Adrenal gland (tissue), 19 donors: ENCODE measurements at places on chromosomes 5 and 9. TPM values are rescaled to one million over a fixed set of nuclear protein-coding genes. Genes with fewer than 3 reads are reported as not detected.
A peak's percentile ranks its signal among the peaks of the same experiment; 100 is the strongest.

- no peak overlapping the region for H3K27ac ChIP-seq
- no peaks in the 10 kb centered on the region for H3K36me3 ChIP-seq
- DNase-seq = no peak
- H3K4me3 ChIP-seq = no peak overlapping the region
These were observed 67.0 kb downstream of the ZNF366 start for GRCh38 chr5:72440207-72440638.

DNA sequence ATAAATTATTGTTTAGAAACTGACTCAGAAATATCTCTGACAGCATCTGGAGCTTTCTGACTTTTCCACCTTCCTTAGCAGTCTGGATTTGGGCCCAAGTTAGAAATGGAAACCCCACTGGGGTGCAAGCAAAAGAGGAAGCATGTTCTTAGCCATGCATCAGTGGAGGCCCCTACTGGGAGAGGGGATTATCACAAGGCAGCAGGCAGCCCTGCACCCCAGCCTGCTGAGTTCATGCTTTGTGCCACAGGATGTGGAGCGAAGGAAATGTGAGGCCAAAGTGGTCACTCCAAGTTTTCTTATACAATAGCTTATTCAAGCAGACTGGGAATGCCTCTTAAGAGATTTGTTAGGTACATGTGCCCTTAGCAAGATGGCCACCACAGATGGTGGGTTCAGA, 146.5 kb upstream of the TLX3 start:
- no peak overlapping the region for H3K4me3 ChIP-seq
- H3K36me3 ChIP-seq = no peaks in the 10 kb centered on the region
- H3K27me3 ChIP-seq = no peaks in the 10 kb centered on the region
- no peak overlapping the region for H3K27ac ChIP-seq
- peak; percentile 7 for DNase-seq
- no peaks in the 10 kb centered on the region for H3K4me1 ChIP-seq

DNA sequence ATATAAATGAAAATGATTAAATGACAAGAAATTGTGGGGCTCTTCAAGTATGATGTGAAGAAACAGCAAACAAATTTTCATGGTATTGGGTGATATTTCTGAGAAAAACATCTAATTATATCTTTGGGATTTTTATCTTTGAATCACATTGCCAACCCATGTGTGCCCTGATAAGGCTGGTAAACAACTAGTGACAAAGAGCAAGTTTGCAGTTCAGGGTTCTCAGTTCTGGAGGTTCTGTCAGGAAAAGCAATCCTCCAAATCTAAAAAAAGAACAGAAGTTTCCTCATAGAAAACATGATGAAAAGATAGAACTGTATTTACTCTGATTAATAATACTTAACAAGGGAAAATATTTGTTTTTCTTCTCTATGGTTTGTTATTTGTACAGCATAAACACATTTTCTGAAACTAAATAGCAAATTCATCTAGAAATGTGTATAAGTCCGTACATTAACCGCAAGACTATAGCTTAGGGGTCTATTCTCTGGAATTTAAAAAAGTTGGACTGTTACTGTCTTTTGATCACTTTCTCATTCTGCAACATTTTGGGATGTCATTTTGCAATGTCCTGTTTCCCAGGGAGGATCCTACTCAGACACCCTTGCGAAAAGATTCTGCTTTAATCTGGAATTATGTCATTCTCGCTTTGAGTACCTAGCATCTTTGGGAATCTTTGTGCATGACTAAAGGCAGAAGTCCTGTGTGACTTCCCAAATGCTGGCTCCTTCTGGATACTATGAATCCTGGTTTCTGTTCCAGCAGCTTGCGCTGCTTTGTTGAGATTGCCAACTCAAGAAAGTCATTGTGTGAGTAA, 308.5 kb downstream of the ADGRV1 start:
- H3K27me3 ChIP-seq = no peaks in the 10 kb centered on the region
- H3K4me1 ChIP-seq = peaks cover 32% of the 10 kb centered on the region
- H3K36me3 ChIP-seq = no peaks in the 10 kb centered on the region
- H3K4me3 ChIP-seq = no peak overlapping the region
- DNase-seq = peak; percentile 60

DNA sequence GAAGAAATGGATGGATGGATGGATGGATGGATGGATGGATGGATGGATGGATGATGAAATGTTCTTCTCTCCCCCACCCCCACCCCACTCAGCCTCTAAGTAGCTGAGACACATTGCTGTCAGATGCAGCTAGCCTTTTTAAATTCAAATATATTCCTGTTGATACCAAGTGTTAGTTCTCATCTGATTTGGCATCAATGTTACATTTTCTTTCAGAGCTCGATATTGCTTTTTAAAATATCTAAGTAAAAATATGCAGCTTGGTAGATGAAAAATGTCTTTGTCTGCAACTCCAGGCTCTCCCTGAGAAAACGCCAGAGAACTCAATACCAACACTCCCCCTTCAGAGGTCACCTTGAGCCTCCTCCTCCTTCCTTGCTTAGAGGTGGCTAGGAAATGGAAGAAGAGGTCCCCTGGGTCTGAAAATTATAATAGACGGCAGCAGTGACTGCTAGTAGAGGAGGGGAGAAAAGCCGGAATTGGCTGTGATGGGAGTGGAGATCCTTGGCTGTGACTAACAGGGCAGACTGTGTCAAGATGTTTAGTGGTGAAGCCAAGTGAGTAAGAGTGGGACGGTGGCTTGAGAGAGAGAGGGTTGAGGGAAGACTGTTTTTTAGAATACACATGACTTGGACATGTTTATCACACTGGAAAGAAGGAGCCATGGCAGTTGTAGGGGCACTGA, 156.0 kb downstream of the ZNF462 start:
- DNase-seq = no peak
- no peak overlapping the region for H3K27ac ChIP-seq
- no peaks in the 10 kb centered on the region for H3K4me1 ChIP-seq
- no peaks in the 10 kb centered on the region for H3K36me3 ChIP-seq

GRCh38 chr9:117714282-117714681, 10.1 kb downstream of the TLR4 start:
- H3K36me3 ChIP-seq = peaks cover 55% of the 10 kb centered on the region
- H3K4me1 ChIP-seq = peaks cover 18% of the 10 kb centered on the region
- no peaks in the 10 kb centered on the region for H3K27me3 ChIP-seq
- no peak overlapping the region for H3K27ac ChIP-seq
- DNase-seq = no peak
- H3K4me3 ChIP-seq = no peak overlapping the region

GRCh38 chr5:59516161-59516560, 377.4 kb downstream of the PDE4D start:
- no peak overlapping the region for H3K4me3 ChIP-seq
- no peak for DNase-seq
- H3K27ac ChIP-seq = no peak overlapping the region

The CD180 gene
- total RNA-seq = 3.6 TPM

The SLC6A19 gene
- not detected for total RNA-seq
